ENCODE measurements at places on chromosomes 2 and 18.
A peak's percentile ranks its signal among the peaks of the same experiment; 100 is the strongest.

- no peak for DNase-seq
Observed at GRCh38 chr2:239272626-239273025, 128.2 kb downstream of the HDAC4 start.

GRCh38 chr18:73007195-73007914, 139.6 kb upstream of the NETO1 start:
- DNase-seq = no peak

DNA sequence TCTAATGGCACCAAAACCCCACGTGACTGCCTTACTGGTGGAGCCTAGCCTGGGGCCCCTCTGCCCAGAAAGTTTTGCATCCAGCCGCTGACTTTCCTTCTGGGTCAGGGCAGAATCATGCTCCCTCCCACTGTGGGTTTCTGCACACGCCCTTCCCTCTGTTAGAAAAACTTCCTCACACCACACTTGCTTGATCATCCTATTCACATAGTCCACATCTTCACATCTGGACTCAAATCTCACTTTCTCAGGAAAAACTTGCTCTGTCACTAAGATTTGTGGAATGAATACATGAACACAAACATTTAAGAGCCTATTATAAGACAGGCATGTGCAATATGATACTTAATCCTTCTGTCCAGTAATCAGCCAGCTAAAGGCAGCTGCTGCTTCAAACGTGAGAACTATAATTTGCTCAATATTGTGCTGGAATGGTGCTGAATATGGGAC, 274.7 kb downstream of the RND3 start:
- no peak for DNase-seq

GRCh38 chr18:26711756-26712155, 153.8 kb downstream of the AQP4 start:
- no peak for DNase-seq

DNA sequence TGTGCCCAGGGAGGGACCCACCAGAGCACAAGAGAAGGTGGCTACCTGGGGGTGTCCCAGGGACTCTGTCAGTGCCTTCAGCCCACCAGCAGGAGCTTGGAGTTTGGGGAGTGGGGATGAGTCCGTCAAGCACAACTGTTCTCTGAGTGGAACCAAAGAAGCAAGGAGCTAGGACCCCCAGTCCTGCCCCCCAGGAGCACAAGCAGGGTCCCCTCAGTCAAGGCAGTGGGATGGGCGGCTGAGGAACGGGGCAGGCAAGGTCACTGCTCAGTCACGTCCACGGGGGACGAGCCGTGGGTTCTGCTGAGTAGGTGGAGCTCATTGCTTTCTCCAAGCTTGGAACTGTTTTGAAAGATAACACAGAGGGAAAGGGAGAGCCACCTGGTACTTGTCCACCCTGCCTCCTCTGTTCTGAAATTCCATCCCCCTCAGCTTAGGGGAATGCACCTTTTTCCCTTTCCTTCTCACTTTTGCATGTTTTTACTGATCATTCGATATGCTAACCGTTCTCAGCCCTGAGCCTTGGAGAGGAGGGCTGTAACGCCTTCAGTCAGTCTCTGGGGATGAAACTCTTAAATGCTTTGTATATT, 14.0 kb downstream of the ITM2C start:
- no peak for DNase-seq

GRCh38 chr2:70141212-70141901, 49.5 kb downstream of the C2orf42 start:
- DNase-seq = peak; percentile 77

- peak; percentile 10 for DNase-seq
Observed at GRCh38 chr2:101038455-101039255, 36.6 kb downstream of the RPL31 start.
